ENCODE measurements at places on chromosomes 12 and 14.

DNA sequence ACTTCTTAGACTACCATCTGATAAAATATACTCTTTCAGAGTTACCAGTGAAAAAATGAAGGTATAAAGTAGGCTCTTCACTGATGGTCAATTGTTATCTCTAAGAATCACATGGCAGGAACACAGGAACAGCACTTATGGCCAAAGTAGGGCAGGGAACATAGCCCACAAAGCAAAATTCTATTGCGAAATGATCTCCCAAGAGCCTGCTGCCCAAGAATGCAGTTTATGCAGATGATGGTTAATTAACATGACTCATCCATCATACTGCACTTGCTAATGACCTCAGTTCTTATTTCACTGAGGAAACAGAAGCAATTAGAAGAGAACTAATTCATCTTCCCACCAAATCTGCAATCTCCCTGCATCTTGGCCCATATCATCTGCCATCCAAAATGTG, 133.8 kb downstream of the SLC2A13 start:
- DNase-seq = no peak

- DNase-seq = no peak
These were observed 449.2 kb downstream of the DPF3 start for GRCh38 chr14:72444701-72445100.

- no peak for DNase-seq
These were observed 205.8 kb upstream of the EEA1 start for GRCh38 chr12:93134893-93135285.

- DNase-seq = no peak
These were observed 1086.9 kb downstream of the TMEM121 start for GRCh38 chr14:106613256-106613655.

GRCh38 chr12:39846971-39847650, 227.5 kb upstream of the ABCD2 start:
- DNase-seq = no peak

DNA sequence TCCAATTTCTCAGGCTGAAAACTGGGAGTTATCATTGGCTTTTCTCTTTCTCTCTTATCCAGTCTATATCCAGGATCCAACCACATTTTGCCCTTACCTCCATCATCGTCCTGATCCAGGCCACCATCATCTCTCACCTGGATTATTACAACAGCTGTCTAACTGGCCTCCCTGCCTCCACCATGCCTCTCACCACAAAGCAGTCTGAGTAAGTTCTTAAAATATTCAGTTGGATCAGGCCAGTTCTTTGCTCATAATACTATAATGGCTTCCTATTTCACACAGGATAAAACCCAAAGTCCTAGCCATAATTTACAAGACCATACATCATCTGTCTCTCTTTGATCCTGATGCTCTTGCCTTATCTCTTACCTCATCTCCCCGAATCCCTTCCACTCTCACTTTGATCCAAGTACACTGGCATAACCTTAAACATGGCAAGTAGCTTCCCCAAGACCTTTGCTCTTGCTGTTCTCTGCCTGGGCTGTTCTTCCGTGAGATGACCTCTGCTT, 133.4 kb upstream of the RAP1B start:
- no peak for DNase-seq

GRCh38 chr14:23076785-23077408, 18.0 kb downstream of the ACIN1 start:
- DNase-seq = no peak

DNA sequence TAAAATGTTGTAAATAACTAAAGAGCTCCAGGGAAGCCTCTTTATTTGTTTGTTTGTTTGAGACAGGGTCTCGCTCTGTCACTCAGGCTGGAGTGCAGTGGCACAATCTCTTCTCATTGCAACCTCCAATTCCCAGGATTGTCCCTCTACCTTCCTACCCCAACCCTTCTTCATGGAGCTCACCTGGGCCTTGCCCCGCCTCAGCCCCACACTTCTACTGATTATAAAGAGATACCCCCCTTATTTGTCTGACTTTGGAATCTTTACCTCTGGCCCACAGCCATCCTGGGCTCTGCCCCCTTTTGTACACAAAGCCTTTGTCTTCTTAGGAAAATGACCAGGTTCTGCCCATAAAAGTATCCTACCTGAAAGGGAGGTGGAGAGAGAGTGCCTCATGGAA, 9.1 kb upstream of the BLTP3B start:
- DNase-seq = no peak

GRCh38 chr14:104216457-104216856, 78.1 kb downstream of the KIF26A start:
- no peak for DNase-seq

GRCh38 chr12:39329018-39329417, 113.9 kb downstream of the KIF21A start:
- DNase-seq = no peak

DNA sequence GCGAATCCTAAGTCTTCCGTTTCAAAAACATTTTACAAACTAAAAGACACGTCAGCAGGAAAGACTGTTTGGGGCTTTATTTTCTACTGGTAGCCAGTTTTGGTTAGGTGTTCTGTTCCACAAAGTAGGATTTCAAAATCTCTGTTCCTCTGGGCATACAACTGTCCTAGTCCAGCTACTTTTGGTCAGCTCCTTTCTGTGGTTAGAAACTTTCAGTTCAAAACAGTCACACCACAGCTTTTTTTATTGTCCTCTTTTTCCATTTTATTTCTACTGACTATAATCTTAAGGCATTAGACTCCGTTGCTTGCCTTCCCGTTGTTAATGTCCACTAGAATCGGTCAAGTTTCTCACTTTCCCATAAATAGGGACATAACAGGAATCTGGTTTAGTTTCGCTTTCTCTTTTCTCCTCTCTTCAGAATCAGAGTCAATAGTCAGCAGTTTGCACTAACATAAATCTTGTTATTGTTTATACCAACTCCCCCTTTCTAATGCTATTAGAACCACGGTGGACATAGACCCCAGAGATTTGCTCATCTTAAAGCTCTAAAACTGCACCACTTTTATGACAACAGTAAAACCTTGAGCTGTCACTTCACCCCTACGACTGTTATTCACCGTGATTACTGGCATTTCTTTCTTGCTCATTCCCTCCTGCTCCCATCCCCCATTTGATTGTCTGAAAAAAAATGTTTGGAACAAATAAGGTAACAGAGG, 41.5 kb upstream of the NPAS3 start:
- no peak for DNase-seq

- no peak for DNase-seq
These were observed 3.4 kb downstream of the PTHLH start for GRCh38 chr12:27968972-27969623.

GRCh38 chr14:54919330-54919729, 16.7 kb upstream of the GCH1 start:
- no peak for DNase-seq

GRCh38 chr12:50006280-50006679, 19.0 kb downstream of the RACGAP1 start:
- no peak for DNase-seq

- no peak for DNase-seq
These were observed 149.1 kb downstream of the KLHL28 start for GRCh38 chr14:44812672-44813071.

DNA sequence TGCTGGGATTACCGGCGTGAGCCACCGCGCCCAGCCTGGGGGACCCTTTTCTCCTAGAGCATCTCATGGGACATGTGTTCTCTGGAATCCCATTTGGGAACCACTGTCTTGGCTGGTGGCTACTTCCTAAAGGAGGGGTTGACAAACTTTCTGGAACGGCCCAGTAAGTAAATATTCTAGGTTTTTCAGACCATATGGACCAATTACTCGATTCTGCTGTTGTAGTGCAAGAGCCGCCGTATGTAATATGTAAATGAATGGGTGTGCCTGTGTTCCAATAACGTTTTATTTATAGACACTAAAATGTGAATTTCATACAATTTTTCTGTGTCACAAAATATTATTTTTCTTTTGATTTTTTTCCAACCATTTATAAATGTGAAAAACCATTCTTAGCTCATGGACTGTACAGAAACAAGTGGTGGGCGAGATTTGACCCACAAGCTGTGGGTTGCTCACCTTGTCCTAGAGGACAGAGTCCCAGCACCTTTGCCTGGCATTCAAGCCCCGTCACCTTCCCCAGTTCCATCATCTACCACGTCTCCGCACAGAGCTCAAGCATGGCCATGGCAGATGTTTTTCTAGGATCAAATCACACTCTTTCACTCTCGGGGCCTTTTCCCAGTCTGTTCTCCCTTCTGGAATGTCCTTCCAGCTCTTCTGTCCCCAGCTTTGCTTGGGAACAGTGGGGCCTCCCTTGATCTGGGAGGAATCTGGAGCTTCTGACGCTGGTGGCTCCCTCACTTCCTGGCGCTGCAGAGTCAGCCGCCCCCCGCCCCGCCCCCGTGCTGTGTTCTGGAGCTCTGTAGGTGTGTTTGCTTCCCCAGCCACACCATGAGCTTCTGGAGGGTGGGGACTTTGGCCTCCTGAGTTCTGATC, 17.9 kb upstream of the RCOR1 start:
- DNase-seq = no peak

GRCh38 chr12:66115071-66115600, 15.4 kb downstream of the LLPH start:
- DNase-seq = no peak

GRCh38 chr12:129394177-129394825, 509.5 kb downstream of the TMEM132D start:
- no peak for DNase-seq

DNA sequence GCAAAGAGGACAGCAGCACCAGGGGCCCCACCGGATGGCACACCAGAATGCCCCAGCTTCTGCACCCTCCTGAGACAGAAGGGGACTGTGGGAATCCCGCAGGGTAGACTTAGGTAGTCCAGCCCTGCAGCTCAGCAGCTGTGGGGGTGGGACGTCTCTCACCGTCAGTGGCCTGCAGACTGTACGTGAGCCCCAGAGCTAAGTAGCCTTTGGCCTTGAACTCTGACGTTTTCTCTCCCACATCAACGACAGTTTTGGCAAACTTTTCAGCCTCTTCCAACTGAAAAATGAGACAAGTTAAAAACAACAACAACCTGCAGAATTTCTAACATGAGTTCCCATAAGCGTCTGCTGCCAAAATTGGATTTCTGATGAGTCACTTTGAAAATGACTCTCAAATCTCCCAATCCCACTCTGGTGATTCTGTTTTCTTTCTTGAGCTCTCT, 161.4 kb downstream of the TTC7B start:
- DNase-seq = no peak

DNA sequence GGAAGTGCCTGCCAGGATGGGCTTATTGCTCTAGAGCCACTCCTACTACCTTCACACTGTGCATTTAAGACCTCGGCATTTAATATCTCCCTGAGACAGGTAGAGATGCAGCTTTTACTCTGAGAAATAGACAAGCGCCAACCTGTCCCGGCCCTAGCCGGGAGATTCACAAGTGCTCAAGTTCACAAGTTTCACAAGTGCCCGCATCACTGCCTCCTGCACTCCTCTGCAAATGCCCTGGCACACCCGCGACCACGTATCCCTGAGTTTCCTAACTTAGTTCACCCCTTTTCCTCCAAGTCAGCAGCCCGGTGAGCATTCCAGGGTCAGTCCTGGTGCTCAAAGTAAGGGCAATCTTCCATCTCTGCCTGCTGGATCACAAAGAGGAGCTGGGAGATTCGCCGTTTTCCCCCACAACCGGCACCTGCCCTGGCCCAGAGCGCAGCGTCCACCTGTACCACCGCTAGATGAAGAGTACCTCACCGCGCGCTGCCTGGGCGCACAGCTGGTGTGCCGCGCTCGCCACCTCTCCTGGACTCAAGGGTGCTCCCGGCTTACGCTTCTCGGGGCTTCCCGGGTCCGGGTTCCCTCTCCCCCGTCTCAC, 5.0 kb upstream of the SLC38A4 start:
- no peak for DNase-seq

GRCh38 chr14:59093902-59094301, 94.6 kb upstream of the DAAM1 start:
- no peak for DNase-seq

GRCh38 chr14:72439707-72440106, 454.2 kb downstream of the DPF3 start:
- DNase-seq = no peak

GRCh38 chr14:54366736-54367735, 29.8 kb upstream of the CDKN3 start:
- no peak for DNase-seq

DNA sequence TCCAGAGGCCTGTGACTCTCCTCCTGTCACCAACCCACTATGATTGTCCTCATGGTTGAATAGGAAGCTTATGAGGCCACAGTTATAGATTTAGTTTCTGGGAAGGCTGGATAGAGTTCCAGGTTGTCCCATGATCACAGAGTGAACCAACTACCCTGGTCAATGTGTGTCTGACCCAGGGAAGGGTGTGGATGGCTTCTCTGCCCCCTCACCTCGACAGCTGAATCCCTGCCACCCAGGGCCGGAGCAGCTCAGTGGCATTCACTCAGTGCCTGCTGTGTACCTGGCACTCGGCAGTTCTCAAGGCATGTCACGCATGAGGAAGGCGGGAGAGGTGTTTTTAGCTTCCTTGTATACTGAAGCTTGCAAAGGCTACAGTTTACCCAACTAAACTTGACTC, 43.2 kb downstream of the JDP2 start:
- DNase-seq = no peak

DNA sequence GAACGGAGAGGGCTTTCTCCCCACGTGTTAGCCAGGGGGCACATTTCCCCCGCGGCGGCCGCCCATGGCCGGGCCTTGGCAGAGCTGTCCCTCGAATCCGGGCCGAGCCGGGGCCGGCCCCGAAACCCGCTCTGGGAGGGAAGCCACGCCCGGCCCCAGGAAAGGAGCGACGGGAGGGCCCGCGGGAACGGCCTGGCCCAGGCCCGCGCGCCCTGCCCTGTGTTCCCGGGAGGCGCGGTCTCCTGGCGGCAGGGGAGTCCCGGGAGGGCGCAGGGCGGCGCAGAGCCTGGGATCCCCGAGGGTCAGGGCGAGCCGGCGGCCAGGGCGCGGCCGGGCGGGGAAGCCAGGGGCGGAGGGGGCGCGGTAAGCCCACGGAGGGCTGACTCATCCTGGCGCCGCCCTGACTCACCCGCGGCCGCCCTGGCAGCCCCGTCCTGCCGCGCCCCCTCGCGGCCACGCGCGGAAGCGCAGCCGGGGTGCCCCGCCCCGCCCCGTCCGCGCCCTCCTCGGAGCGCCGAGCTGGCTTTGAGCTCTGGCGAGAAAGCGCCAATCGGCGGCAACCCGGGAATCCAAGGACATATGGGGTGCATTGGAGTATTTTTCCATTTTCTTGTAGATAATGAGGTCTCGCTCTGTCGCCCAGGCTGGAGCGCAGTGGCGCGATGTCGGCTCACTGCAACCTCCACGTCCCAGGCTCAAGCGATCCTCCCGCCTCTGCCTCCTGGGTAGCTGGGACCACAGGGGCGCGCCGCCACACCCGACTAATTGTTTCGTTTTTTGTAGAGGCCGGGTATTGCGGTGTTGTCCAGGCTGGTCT, 31.8 kb upstream of the PLEKHG6 start:
- DNase-seq = peak; percentile 79

DNA sequence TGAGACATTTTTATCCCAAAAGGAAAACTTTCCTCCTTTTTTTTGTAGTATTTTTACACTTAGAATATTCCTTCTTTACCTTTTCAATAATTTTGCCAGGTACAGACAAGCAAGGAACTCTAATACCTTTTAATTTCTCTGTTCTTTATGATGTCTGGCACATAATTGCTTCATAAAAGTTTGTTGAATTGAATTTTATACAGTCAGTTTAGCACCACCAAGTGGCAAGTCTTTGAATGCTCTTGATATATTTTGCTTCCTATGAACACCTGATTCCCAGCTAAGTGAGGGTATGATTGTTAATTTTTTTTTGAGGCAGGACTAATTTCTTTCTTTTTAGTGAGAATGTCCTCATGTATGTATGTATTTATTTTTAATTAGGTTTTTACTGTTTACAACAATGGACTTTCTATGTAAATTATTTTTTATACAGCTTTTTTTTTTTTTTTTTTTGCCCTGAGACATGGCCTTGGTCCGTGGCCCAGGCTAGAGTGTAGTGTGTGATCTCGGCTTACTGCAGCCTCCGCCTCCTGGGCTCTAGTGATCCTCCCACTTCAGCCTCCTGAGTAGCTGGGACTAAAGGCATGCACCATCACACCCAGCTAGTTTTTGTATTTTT, 6.9 kb downstream of the TBC1D15 start:
- DNase-seq = no peak

Measured in GM06990 (cell line).